ENCODE measurements at places on chromosomes 2 and 18. TPM values are rescaled to one million over a fixed set of nuclear protein-coding genes. Genes with fewer than 3 reads are reported as not detected.
A peak's percentile ranks its signal among the peaks of the same experiment; 100 is the strongest.

The TDRD15 gene
- 0.42 TPM for total RNA-seq

DNA sequence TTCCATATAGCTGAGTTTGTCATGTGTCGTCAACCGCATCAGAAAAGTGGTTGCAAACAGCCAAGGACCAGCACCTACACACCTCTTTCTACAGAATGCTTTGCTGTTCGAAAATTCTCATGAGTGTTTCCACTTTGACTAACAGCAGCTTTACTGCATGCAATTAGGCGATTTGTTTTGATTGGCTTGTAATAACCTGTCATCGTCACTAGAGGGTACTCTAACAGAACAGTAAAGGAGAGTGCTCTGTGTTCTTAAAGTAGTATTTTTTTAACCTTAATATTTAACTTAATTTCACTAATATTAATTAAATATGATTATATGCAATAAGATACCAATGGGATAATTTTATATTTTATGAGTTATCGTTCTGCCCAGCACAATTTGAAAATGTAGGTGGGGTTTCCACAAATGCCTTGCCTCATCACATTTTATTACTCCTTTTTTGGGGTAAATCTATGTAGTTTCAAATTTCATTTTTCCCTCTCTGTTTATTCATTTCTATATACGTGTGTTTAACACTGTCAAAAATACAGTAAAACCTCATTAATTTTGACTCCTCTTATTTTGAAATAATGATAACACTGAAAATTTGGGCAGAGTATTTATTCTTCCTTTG, 502.2 kb downstream of the NRXN1 start:
- no peak for DNase-seq
- H3K27ac ChIP-seq = no peak overlapping the region
- no peaks in the 10 kb centered on the region for H3K36me3 ChIP-seq
- no peaks in the 10 kb centered on the region for H3K4me1 ChIP-seq
- H3K4me3 ChIP-seq = no peak overlapping the region

The MPP4 gene
- total RNA-seq = not detected

- H3K4me1 ChIP-seq = peaks cover 7% of the 10 kb centered on the region
- no peak overlapping the region for H3K4me3 ChIP-seq
- no peaks in the 10 kb centered on the region for H3K36me3 ChIP-seq
- H3K27me3 ChIP-seq = no peaks in the 10 kb centered on the region
- H3K27ac ChIP-seq = no peak overlapping the region
- DNase-seq = no peak
Measured at GRCh38 chr18:45335282-45336043, 279.8 kb upstream of the SLC14A2 start.

- no peaks in the 10 kb centered on the region for H3K4me1 ChIP-seq
- no peak overlapping the region for H3K27ac ChIP-seq
- no peaks in the 10 kb centered on the region for H3K27me3 ChIP-seq
- no peaks in the 10 kb centered on the region for H3K36me3 ChIP-seq
- DNase-seq = no peak
Measured at GRCh38 chr2:224711381-224711780, 4.8 kb downstream of the CCDC195 start.

DNA sequence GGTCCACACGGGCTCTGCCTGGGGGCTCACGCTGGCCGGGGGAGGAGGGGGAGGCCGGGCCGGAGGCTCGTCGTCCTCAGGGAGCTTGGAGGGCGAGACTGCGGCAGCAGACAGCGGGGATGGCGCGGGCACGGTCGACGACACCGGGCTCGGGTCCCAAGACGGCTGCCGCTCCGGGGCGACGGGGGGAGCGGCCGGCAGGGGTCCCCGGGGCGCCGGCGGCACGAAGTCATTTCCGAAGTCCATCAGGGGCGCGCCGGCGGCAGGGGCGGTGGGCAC, 491 bp downstream of the RTN4 start:
- H3K4me1 ChIP-seq = peaks cover 34% of the 10 kb centered on the region
- peak overlapping the region; percentile 96 for H3K4me3 ChIP-seq

GRCh38 chr18:42437001-42437400, 482.0 kb downstream of the PIK3C3 start:
- H3K4me1 ChIP-seq = no peaks in the 10 kb centered on the region
- no peaks in the 10 kb centered on the region for H3K27me3 ChIP-seq
- H3K4me3 ChIP-seq = no peak overlapping the region
- no peak overlapping the region for H3K27ac ChIP-seq
- no peak for DNase-seq

GRCh38 chr2:98308068-98308467, 38.2 kb upstream of the CNGA3 start:
- DNase-seq = no peak
- H3K36me3 ChIP-seq = no peaks in the 10 kb centered on the region
- H3K27ac ChIP-seq = no peak overlapping the region

- H3K4me1 ChIP-seq = peaks cover 6% of the 10 kb centered on the region
- H3K36me3 ChIP-seq = no peaks in the 10 kb centered on the region
- H3K4me3 ChIP-seq = no peak overlapping the region
Measured at GRCh38 chr2:239259173-239259572, 141.6 kb downstream of the HDAC4 start.

The ATAD2B gene
- 38.3 TPM for total RNA-seq

- H3K4me3 ChIP-seq = no peak overlapping the region
- DNase-seq = no peak
- no peak overlapping the region for H3K27ac ChIP-seq
- no peaks in the 10 kb centered on the region for H3K27me3 ChIP-seq
- H3K36me3 ChIP-seq = no peaks in the 10 kb centered on the region
Measured at GRCh38 chr18:35362531-35362930, 14.6 kb downstream of the ZNF396 start.

The RTP5 gene
- 0.63 TPM for total RNA-seq

The TUBB8B gene
- total RNA-seq = not detected
